ENCODE measurements at places on chromosomes 13 and 19. TPM values are rescaled to one million over a fixed set of nuclear protein-coding genes. Genes with fewer than 3 reads are reported as not detected.

CD70 gene
- not detected for total RNA-seq

PCDH9 gene
- total RNA-seq, result 2.6 TPM

LRP3 gene
- total RNA-seq, result 24.6 TPM

ACP7 gene
- under 0.01 TPM for total RNA-seq

KASH5 gene
- not detected for total RNA-seq

OR4F17 gene
- not detected for total RNA-seq

CLDND2 gene
- not detected for total RNA-seq

CLEC11A gene
- 68.0 TPM for total RNA-seq

ZNF723 gene
- total RNA-seq, result not detected

POSTN gene
- total RNA-seq, result 20.1 TPM

SAMD1 gene
- 29.7 TPM for total RNA-seq

ATXN8OS gene
- not detected for total RNA-seq

ZNF575 gene
- 0.30 TPM for total RNA-seq

PLPPR3 gene
- 0.78 TPM for total RNA-seq

STARD13 gene
- total RNA-seq, result 25.1 TPM

RPL13A gene
- 2,408 TPM for total RNA-seq

C1QTNF9B gene
- not detected for total RNA-seq

CNFN gene
- not detected for total RNA-seq

ANGPTL4 gene
- total RNA-seq, result 8.6 TPM

ZNF792 gene
- total RNA-seq, result 5.1 TPM

SWSAP1 gene
- total RNA-seq, result 0.30 TPM

GDF15 gene
- 150 TPM for total RNA-seq

FBXO17 gene
- total RNA-seq, result 21.5 TPM

LMTK3 gene
- total RNA-seq, result 2.1 TPM

ZNF17 gene
- total RNA-seq, result 18.7 TPM

ZNF548 gene
- 16.6 TPM for total RNA-seq

SPIB gene
- total RNA-seq, result not detected

FXYD5 gene
- 17.2 TPM for total RNA-seq

C13orf42 gene
- total RNA-seq, result not detected

C19orf85 gene
- not detected for total RNA-seq

FCER2 gene
- not detected for total RNA-seq

RASAL3 gene
- total RNA-seq, result under 0.01 TPM

PNMA8A gene
- 16.3 TPM for total RNA-seq
